Astrocyte of the spinal cord (primary cell): ENCODE measurements at places on chromosomes 16 and 17.

DNA sequence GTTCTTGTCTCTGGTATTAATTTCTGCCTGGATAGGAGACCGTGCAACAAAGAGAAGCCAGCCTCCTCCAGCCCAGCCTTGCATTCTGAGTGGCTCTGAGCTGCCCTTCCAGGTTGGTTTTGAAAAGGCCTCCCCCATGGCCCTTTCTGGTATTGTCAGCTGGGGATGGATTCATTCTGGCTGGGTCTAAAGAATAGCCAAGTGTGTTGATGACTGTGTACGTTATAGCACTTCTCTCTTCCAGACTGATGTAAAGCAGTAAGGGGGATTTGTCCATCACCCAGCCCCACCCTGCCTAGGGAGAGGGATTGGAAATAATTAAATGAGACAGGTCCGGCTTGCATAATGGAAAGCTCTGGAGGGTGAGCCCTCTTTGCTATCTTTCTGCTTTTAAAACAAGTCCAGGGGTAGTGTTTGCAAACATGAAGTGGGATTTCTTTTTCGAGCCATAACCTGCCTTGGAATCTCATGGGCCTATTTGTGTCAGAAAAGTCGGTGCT, 146.4 kb downstream of the MSI2 start:
- no peak for DNase-seq

DNA sequence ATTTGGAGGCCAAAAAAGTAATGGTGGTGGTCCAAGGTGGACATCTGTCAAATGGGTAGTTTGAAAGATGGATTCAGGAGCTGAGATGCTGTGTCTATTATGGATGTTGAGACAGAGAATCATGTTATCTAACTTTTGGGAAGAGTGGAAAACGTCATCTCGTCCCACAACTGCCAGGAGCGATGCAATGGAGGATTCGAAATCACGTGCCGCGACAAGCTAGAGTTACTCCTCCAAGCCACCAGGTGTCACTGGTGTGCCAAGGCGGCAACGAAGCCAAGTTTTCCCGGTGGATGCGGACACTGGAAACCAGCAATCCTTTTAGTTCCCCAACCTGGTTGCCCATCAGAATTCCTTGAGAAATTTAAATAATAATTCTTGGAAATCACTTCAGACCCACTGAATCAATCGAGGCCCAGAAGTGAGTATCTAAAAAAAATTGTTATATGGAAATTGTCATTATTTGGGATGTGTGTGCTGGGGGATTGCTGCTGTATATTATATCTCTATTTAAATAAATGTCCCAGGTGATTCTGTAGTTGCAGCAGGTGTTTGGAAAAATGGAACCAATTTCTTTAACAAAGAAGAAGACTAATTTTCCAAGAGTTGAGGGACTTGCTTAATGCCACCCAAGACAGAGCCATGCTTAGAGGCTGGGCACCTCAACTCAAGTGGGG, 206.1 kb downstream of the HAPSTR1 start:
- DNase-seq = no peak

GRCh38 chr16:84758627-84759026, 58.8 kb downstream of the USP10 start:
- DNase-seq = no peak

GRCh38 chr16:49431591-49432290, 58.1 kb downstream of the C16orf78 start:
- DNase-seq = no peak

DNA sequence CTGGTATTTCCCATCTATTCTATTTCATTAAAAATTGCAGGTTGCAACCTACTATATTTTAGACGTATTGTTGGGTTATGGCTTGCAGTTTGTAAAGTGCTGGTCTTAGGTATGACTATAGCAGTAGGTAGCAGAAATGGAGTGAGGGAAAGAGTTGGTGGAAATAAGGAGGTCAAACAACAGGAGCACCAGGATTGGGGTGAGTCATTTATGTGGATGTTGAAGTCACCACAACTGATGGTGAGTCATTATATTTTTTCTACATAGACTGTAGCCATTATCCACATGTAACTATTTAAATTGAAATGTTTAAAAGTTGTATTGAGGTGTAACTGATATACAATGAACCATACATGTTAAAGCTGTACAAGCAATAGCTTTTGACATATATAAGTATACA, 25.0 kb upstream of the HS3ST3A1 start:
- DNase-seq = peak; percentile 88

DNA sequence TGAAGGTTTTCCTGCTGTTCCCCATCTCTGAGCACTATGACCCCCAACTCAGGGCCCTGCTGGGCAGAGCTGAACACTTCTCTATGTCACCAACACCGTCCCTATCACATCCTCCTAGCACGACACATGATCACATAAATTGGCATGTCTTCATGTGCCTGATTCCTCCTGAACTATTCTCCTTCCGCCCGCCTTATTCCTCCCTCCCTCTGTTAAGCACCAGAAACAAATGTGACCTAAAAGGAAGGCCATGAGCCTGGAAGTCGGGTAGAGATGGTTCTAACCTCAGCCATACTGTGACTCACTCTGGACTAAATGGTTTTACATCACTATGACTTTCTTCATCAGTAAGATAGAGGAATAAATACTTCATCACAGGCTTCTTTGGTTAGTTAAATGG, 80.8 kb upstream of the DYNLRB2 start:
- DNase-seq = no peak

DNA sequence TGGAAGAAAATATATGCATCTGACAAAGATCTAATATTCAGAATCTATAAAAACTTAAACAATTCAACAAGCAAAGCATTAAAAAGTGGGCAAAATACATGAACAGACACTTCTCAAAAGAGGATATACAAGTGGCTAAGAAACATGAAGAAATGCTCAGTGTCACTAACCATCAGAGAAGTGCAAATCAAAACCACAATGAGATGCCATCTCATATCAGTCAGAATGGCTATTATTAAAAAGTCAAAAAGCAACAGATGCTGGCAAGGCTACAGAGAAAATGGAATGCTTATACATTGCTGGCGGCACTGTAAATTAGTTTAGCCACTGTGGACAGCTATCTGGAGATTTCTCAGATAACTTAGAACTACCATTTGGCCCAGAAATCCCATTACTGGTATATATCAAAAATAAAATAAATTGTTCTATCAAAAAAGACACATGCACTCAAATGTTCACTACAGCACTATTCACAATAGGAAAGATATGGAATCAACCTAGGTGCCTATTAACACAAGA, 179.5 kb downstream of the PCTP start:
- DNase-seq = no peak

GRCh38 chr17:43552229-43552837, 6.2 kb upstream of the ETV4 start:
- no peak for DNase-seq

GRCh38 chr17:63275318-63275970, 170.7 kb downstream of the CYB561 start:
- DNase-seq = peak; percentile 96

GRCh38 chr17:73156887-73157520, 7.8 kb upstream of the SSTR2 start:
- no peak for DNase-seq

GRCh38 chr16:88130681-88131080, 179.4 kb downstream of the BANP start:
- DNase-seq = no peak

GRCh38 chr17:52995881-52996280, 826.8 kb upstream of the KIF2B start:
- no peak for DNase-seq

DNA sequence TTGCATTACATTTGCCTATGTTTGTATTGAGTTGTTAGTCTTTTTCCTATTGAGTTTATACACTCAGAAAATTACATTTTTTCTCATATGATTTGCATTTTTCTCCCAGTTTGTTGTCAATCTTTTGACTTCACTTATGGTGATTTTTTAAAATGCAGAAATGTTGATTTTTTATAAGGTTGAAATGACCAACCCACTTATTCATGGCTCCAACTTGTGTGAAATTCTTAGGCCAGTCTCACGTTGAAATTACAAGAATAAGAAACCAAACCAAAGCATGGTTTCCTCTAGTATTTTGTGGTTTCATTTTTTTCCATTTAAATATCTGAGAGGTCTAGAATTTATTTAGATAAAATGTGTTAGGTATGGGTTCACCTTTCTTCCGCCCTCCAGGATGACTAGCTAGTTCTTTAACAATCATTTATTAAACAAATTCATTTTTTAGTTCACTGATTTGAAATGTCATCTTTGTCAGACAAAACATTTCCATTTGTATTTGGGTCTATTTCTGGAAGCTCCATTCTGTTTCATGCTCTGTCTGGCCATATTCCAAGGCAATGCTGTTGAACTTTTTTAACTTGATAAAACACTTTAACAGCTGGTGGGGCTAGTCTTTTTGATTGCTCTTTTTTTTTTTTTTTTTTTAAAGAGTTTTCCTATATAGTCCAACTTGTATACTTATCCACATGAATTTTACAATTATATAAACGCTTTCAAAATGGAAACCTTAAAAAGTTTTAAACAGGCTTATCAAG, 40.0 kb downstream of the FAM20A start:
- DNase-seq = no peak

- DNase-seq = no peak
Measured at GRCh38 chr17:40315206-40315605, 6.2 kb downstream of the RARA start.

- no peak for DNase-seq
Measured at GRCh38 chr17:21089933-21090901, 36.5 kb upstream of the DHRS7B start.

GRCh38 chr17:66715745-66716156, 119.2 kb upstream of the CACNG5 start:
- DNase-seq = peak; percentile 74

- no peak for DNase-seq
Measured at GRCh38 chr17:54749157-54749556, 151.5 kb upstream of the TOM1L1 start.

- DNase-seq = no peak
Measured at GRCh38 chr17:60678118-60678444, 430 bp downstream of the BCAS3 start.

- DNase-seq = peak; percentile 81
Measured at GRCh38 chr17:10729334-10730193, at the start of gene TMEM220. Gene TMEM220 (minus strand): TSS chr17:10730023. CDS start chr17:10729851, 172 bp downstream.

DNA sequence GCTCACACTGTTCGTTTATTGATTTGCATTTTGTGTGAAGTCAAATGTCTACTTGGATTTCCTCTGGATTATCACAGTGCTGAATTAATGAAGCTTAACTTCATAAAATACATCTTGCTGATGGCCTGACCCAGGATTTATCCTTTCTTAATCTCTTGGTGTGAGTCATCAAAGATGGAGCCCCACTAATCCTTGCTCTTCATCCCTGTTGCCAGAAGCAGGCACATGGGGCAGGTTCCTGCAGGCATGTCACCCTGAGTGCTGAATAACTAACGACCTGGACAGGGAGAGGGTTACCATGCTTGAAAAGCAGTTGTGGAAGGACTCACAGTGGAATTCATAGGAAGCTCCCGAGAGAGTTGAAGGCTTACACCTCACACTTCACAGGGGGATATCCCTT, 56.0 kb upstream of the FA2H start:
- DNase-seq = no peak

- DNase-seq = peak; percentile 85
Measured at GRCh38 chr17:34252444-34253138, 2.5 kb upstream of the CCL2 start.

DNA sequence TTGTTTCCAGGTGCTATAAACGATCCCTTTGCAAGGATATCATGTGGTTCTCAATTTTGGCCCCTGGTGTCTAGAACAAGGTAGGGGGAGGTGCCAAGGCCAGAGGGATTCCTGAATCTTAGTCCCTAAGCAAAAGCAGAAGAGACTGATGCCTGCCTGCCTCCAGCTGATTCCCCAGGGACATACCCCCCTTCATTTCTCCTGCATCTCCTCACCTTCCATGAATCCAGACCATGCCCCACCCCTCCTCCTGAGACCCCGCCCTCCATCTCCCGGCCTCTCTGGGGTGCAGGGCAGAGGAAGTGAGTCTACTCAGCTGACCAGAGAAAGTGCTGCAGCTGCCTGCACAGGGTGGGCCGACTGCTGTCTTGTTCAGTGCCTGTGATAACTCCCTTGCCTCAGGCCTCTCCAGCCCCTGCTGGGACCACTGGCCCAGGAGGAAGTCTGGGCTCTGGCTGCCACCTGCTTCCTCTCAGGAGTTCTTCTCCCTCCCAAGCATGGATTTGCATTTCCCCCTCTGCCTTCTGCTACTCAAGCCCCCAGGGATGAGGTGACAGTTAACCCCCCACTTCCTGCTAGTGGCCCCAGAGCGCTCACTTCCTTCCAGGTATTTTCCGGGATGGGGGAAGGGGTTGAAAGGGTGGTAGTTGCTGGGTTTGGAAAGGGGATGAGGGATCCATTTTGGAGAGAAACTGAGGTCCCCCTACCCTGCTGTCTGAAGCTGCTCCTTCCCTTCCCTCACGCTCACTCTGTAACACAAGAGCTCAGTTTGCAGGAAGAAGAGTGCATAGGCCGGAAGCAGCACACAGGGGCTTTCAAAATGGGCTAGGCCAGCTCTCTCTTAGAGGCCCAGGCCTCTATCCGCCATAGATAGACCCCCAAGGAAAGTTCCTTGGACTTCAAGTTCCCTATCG, 10.5 kb upstream of the TSPOAP1 start:
- peak; percentile 60 for DNase-seq

DNA sequence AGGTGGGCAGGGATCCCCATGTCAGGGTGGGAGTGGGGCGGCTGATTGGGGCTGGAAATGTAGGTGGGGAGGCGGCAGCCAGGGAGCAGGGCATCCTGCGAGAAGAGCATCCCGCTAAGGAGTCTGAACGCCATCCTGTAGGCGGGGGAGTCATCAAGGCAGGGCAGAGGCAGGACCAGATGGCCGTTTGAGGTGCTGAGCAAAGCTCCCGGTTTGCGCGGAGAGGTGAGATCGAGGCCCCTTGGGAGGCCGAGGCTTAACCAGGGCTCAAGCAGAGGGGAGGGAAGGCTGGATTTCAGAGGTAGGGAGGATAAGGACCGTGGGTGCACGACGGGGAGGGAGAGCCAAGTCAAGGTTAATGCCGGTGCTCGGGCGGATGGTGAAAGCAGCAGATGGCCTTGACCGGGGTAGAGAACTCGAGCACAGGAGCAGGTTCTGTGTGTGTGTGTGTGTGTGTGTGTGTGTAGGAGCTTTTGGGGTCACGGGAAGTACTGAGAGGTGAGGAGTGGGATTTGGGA, 472 bp upstream of the NME2 start:
- no peak for DNase-seq

- peak; percentile 93 for DNase-seq
Measured at GRCh38 chr17:39199820-39200069, 338 bp upstream of the RPL19 start.

GRCh38 chr17:4019275-4019674, 55.0 kb upstream of the ATP2A3 start:
- DNase-seq = no peak

GRCh38 chr17:48023400-48024148, 14.0 kb downstream of the COPZ2 start:
- DNase-seq = peak; percentile 59
